ENCODE measurements at places on chromosomes 5 and 9.

GRCh38 chr9:96585426-96585825, 34.2 kb downstream of the CDC14B start:
- DNase-seq: no peak

DNA sequence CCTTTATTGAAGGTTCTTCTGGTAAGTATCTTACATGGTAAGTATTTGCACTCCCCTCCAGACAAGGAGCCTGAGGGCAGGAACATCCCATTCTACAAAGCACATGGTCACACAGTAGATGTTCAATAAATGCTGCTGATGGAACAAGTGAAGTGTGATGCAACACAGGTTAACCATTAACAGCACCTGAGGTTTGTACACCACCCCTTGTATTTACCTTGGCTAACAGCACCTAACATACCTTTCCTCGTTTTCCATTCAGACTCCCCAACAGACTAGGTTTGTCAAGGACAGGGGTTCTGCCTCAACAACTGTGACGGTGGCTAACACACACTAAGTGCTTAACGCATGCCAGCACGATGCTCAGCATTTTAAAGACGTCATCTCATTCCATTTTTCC, 213.6 kb downstream of the MAPKAP1 start:
- no peak for DNase-seq

- no peak for DNase-seq
Measured at GRCh38 chr5:139418793-139419192, 14.9 kb upstream of the SPATA24 start.

DNA sequence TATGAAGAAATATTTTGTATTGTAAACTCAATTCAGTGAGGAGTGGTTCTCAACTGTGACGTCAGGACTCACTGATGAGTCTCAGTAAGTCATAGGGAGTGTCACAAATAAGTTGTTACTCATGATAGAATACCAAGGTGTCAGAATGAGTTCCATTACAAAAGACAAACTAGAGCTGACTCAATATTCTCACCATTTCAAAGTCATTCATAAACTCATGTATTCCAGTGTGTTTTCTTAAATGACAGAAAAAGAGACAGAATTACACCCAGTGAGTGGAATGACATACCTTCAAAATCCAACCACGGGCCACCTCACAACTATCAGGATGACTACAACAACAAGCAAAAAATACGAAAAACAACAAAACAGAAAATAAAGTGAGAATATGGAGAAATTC, 321.5 kb downstream of the ENC1 start:
- no peak for DNase-seq

DNA sequence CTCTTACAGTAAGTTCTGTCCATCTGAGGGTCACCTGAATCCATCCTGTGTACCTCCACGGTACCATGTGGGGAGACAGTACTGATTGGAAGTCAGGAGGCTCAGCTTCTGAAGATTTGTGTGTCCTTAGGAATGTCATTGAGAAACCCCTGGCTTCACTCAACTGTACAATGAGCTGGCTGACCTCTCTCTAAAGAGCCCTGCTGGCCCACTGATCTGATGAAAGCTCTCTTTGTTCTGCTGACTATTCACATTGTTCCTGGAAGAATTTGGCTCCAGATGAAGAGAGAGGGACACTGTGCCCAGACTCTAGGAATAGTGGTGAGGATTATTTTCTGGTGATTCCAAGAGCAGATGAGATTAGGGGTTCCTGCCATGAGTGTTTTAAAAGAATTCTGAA, 141.2 kb downstream of the LURAP1L start:
- DNase-seq: no peak

DNA sequence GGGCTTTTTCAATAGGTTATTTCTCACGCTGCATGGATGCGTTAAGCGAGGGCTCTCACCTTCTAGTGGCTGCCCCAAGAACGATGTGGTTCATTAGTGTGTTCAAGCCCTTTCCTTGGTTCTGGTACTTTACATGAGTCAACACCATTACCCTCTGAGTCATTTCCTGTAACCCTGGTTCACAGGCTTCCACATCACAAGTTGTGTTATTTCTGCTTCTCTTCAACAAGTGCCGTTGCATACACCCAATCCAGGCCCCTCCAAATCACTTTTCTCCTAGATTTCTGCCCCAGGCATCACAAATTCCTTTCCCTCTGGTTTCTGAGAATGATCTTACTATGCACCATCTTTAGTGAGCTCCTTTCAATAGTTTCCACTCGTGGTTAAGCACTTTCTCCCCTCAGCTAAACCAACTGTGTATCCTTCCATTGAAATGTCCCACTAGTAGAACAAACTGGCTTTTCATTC, 69.5 kb upstream of the RAD23B start:
- DNase-seq: no peak

DNA sequence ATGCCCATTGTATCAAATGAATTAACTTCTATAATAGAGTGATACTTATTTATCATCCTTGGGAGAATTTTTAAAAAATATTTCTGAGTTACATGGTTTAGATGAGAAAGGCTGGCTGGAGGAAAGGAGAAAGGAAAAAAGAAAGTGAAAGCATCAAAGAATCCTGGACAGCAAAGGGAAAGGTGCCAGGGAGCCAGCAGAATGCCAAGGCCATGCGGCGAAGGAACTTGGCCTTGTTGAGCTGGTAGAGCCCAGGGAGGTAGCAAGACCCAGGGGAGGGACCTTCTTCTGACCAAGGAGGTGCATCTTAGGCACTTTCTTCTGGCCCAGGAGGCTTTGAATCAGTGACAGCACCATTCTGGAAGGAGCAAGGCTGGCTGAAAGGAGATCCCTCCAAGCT, 240.5 kb downstream of the ENC1 start:
- DNase-seq: no peak

- no peak for DNase-seq
Measured at GRCh38 chr5:153623751-153624450, 133.4 kb downstream of the GRIA1 start.

- DNase-seq: no peak
Measured at GRCh38 chr5:87048156-87048555, 219.5 kb upstream of the RASA1 start.

- no peak for DNase-seq
Measured at GRCh38 chr9:120889606-120890271, 12.8 kb upstream of the PHF19 start.

DNA sequence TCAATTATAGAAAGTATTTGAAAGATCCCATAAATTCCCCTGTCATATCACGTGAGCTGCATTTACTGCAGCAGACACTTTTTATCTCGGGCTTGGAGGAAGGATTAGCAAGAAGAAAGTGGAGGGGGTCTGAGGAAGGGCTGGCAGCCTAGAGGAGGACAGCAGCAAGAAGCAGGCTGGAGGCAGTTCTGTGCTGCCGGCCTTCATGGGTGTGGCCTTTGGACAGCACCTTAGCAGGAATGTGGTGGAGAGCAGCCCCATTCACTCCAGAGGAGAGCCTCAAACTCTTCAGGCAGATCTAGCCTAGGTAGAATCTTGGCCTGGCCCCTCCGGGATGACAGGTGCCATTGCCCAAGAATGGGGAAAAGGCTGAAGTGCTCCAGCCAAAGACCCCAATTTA, 89.8 kb upstream of the GABRP start:
- DNase-seq: no peak

GRCh38 chr5:55603922-55604321, 69.2 kb upstream of the PLPP1 start:
- no peak for DNase-seq

- DNase-seq: no peak
Measured at GRCh38 chr5:36305571-36306326, 4.0 kb upstream of the RANBP3L start.

- no peak for DNase-seq
Measured at GRCh38 chr5:149135536-149136201, 5.6 kb upstream of the ABLIM3 start.

GRCh38 chr9:33992632-33993031, 56.1 kb downstream of the UBAP2 start:
- no peak for DNase-seq

- no peak for DNase-seq
Measured at GRCh38 chr9:114366334-114367128, 21.3 kb downstream of the AKNA start.

GRCh38 chr9:130903194-130904069, 6.8 kb upstream of the QRFP start:
- no peak for DNase-seq

- DNase-seq: no peak
Measured at GRCh38 chr5:132263548-132264261, 6.2 kb downstream of the PDLIM4 start.

DNA sequence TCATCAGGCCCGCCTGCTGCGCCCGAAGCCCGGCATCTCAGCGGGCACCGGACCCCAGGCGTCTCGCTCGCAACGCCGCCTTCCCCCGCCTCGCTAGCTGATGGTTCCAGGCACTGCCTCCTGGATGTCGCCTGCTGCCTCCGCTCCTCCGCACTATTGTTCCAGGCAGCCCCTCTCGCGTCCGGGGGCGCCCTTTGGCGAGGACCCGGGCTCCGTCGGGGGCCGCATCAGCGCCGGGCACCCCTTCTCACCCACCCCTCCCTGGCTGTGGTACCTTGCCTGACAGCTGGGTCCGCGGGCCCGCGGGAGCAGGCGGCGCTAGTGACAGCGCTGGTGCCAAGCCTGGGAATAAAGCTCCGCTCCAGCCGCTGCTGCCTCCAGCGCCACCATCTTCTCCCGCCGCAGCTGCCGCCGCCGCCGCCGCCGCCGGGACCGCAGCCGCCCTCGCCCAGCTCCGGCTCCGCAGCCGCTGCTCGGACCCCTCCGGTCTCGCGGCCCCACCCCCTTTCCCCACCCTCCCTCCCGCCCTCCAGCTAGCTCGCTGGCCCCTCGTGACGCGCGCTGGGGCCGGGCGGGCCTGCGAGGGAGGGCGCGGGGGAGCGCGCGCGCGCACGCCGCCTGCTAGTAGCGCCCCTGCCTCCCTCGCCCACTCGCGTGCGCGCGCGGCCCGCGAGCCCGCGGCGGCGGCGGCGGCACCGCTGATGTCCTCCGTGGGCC, at the start of gene APBA1:
Gene APBA1, minus strand, starts transcription at position 493 of the 717 bp plus-strand sequence.
- no peak for DNase-seq

DNA sequence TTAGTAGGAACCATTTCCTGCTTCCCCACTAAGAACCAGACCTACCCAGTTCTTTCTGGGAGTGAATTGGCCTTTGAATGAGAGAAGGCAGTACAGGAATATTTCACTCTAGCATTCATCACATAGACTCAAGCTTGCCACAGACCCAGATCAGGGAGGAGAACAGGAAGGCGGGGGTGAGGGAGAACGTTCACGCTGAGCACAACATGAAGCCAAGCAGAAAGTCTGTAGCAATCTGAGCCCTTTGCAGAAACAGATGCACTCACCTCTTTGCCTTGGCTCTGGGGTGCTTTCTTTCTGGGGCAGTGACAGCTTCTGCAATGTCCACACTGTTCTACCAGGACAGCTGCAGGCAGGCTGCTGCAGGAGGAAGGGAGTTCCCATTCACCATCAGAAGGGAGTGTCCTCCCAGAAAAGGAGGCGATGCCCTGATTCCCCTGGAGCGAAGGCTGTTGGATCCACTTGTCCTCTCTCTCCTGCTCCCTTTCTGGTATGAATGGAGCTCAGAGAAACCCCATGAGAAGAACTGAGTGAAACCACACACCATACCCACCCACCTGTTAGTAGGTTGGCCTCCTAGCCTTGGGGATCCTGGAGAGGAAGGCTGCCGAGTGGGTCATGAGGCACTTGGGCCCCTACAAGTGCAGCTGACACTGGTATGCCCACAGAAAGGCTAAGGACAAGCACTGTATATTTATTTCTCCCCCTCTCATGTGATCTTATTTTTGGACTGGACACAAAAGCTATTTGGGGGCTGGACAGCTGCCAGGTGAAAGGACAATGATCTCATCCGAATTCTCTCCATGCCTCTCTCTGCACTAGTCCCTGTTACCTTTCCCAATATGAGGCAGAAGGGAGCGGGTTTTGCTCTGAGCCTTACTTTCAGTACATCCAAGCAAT, 11.7 kb upstream of the FGF1 start:
- DNase-seq: no peak

- no peak for DNase-seq
Measured at GRCh38 chr5:3041001-3041400, 289.5 kb upstream of the IRX2 start.

DNA sequence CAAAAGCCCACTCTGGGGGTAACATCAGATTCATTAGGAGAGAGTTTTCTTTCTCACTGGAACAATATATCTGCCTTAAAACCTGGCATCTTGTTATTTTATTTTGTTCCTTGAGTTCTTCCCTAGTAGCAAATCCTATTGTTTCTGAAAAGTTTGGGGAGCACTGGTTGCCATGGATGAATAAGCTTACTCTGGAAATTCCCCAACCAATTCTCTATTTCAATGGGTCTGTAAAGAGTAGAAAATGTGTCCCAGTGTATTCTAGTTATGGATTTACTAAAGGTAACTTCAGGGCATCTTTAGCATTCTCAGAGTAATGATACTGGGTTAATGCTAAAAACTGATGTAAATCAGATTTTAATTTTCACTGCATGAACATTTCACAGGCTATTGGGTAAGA, 94.2 kb upstream of the S1PR3 start:
- no peak for DNase-seq

- no peak for DNase-seq
Measured at GRCh38 chr5:157772127-157772526, 28.6 kb downstream of the LSM11 start.

DNA sequence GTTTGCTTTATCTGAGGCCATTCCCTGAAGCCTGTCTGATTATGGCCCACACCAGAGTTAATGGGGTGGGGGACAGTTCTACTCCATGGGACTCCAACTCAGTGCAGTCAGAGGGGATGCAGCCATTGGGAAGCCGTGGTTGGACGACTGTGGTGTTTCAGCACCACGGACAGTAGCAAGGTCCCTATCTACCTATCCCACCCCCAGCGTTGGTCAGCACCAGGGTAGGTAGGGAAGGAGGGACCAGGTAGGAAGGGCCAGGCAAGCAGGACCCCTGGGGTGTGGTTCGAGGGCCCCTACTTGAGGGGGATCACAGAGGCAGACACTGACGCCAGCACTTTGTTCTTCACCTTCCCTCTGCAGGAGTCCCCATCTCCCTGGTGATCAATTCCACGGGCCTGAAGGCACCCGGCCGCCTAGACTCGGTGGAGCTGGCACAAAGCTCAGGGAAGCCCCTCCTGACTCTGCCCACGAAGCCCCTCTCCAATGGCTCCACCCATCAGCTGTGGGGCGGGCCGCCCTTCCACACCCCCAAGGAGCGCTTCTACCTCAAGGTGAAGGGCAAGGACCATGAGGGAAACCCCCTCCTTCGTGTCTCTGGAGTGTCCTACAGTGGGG, 33.2 kb downstream of the HMCN2 start:
- DNase-seq: no peak

GRCh38 chr9:69888856-69889585, 68.4 kb downstream of the CFAP95 start:
- DNase-seq: no peak

DNA sequence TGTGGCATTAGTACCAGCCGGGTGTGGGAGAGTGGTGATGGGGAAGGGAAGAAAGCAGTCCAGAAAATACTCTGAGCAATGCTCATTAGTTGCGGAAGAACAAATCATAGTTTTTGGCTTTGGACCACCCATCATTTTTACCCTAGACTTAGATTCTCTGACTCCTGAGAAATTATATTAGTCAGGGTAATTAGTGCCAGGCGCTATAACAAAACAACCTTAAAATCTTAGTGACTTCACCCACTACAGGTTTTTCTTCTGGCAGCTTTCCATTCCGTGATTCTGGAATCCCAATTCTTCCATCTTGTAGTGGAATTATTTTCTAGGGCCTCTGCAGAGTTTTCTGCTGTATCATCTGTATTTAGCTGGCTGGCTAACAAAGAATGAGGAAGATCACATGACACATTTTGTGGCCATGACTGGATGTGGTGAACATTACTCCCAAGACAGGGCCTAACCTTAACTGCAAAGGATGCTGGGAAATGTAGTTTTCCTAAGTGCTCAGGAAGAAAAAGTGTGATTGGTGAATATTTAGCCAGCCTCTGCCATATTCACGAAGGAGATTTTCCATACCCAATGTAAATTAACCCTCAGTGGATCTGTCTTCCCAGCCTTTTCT, 373.0 kb upstream of the MEF2C start:
- DNase-seq: no peak
